Vagina (tissue), 2 donors: ENCODE measurements at places on chromosomes 12 and 14. TPM values are rescaled to one million over a fixed set of nuclear protein-coding genes. Genes with fewer than 3 reads are reported as not detected.

SLCO1B1 gene
- not detected for total RNA-seq

FBXO21 gene
- 62.4 TPM for total RNA-seq

RBP5 gene
- total RNA-seq = 3.7 TPM

SYCP3 gene
- not detected for total RNA-seq

SPIC gene
- total RNA-seq = not detected

GRCh38 chr12:109092497-109093021 lies 713 bp downstream of the ALKBH2 start:
- H3K27ac ChIP-seq = peak overlapping the region; percentile 69
- H3K36me3 ChIP-seq = peaks cover 33% of the 10 kb centered on the region
- H3K27me3 ChIP-seq = no peaks in the 10 kb centered on the region
- H3K4me1 ChIP-seq = peaks cover 33% of the 10 kb centered on the region
- DNase-seq = no peak
- H3K4me3 ChIP-seq = peak overlapping the region; percentile 58

GRCh38 chr14:88305528-88306322 lies 17.3 kb downstream of the KCNK10 start:
- no peaks in the 10 kb centered on the region for H3K4me1 ChIP-seq
- no peak overlapping the region for H3K27ac ChIP-seq

OVCH1 gene
- total RNA-seq = 0.25 TPM

KRT6B gene
- total RNA-seq = 184 TPM

GRCh38 chr12:116589581-116589980 lies 30.4 kb downstream of the MAP1LC3B2 start:
- DNase-seq = no peak
- no peaks in the 10 kb centered on the region for H3K27me3 ChIP-seq
- no peak overlapping the region for H3K4me3 ChIP-seq
- H3K27ac ChIP-seq = no peak overlapping the region
- peaks cover 28% of the 10 kb centered on the region for H3K4me1 ChIP-seq

DNA sequence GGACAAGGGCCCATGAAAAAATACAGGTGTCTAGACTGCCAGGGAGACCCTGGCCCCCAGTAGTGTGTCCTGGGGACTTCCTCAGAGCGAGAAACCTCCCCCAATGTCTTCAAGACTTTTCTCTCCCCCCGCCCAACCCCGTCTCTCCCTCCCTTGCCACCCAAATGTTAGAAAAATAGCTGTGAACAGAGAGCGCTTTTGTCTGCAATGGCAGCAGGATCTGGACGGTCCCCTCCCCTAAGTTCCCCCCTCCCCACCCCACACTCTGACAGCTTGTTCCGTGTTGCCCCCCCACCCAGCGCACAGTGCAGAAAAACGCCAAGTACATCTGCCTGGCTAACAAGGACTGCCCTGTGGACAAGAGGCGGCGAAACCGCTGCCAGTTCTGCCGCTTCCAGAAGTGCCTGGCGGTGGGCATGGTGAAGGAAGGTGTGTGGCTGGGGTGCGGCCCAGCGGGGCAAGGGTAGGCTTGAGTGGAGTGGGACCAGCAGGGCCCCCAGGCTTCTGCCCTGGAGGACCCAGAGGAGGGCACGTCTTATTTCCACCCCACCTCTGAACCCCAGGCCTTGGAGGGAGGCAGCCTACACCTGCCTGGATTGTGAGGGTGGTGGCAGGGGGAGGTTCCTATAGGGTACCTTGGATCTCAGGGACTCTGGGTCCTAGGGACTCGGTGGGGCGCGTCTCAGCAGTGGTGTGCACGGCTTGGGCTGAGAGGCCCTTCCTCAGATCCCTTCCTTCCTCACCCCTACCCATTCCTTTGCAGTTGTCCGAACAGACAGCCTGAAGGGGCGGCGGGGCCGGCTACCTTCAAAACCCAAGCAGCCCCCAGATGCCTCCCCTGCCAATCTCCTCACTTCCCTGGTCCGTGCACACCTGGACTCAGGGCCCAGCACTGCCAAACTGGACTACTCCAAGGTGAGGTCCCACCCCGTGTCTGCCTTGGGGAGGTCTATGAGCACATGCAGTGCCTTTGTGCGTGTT lies 4.8 kb downstream of the NR4A1 start:
- H3K4me3 ChIP-seq = no peak overlapping the region
- H3K4me1 ChIP-seq = peaks cover 14% of the 10 kb centered on the region
- DNase-seq = no peak
- no peaks in the 10 kb centered on the region for H3K36me3 ChIP-seq

DNA sequence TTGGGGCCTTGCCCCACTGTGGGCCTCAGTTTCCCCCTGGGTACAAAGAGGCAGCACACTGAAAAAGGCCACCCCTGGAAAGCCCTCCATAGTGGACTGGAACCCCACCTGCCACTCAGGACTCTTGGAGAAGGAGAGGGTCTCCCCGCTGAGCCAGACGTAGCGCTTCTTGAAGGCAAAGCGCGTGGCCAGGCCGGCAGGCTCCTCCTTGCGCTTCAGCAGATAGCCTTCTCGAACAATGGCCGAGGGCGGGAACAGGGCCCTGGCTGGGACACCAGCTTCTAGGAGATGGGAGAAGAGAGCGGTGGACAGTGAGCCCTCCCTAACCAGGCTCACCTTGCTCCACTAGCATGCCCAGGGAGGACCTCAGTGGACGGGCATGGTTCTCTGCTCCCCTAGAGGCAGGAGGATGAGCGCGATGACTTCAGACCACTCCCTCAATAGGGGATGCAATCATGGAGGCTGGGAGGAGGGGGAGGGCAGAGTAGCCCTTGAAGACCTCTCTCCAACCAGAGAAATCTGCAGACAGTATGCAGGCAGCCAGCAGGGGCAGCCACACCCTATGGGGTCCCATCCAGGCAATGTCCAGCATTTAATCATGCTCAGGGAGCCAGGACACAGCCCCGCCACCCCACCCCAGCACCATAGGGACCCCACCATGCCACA lies 29.8 kb downstream of the RASAL1 start:
- H3K27me3 ChIP-seq = no peaks in the 10 kb centered on the region
- no peak overlapping the region for H3K27ac ChIP-seq
- no peaks in the 10 kb centered on the region for H3K36me3 ChIP-seq
- no peak overlapping the region for H3K4me3 ChIP-seq
- DNase-seq = no peak

CYP46A1 gene
- total RNA-seq = 1.2 TPM

TPH2 gene
- not detected for total RNA-seq

GRCh38 chr12:2997989-2998670 lies 38.9 kb downstream of the TEAD4 start:
- peaks cover 5% of the 10 kb centered on the region for H3K4me1 ChIP-seq
- H3K27ac ChIP-seq = peak overlapping the region; percentile 24
- H3K27me3 ChIP-seq = no peaks in the 10 kb centered on the region
- no peaks in the 10 kb centered on the region for H3K36me3 ChIP-seq
- no peak overlapping the region for H3K4me3 ChIP-seq
- DNase-seq = no peak

GRCh38 chr14:20622816-20623291 lies 18.6 kb downstream of the OR6S1 start:
- H3K27me3 ChIP-seq = no peaks in the 10 kb centered on the region
- no peak for DNase-seq
- peaks cover 27% of the 10 kb centered on the region for H3K4me1 ChIP-seq
- no peak overlapping the region for H3K27ac ChIP-seq
- H3K4me3 ChIP-seq = peak overlapping the region; percentile 11

GRCh38 chr12:70463997-70464396 lies 97.9 kb downstream of the KCNMB4 start:
- no peaks in the 10 kb centered on the region for H3K36me3 ChIP-seq
- no peak for DNase-seq
- H3K27me3 ChIP-seq = no peaks in the 10 kb centered on the region
- H3K27ac ChIP-seq = no peak overlapping the region
- H3K4me3 ChIP-seq = no peak overlapping the region
- no peaks in the 10 kb centered on the region for H3K4me1 ChIP-seq

GRCh38 chr14:65860956-65861611 lies 448.6 kb downstream of the FUT8 start:
- no peak for DNase-seq
- H3K27ac ChIP-seq = no peak overlapping the region
- no peak overlapping the region for H3K4me3 ChIP-seq
- no peaks in the 10 kb centered on the region for H3K36me3 ChIP-seq
- no peaks in the 10 kb centered on the region for H3K4me1 ChIP-seq
- H3K27me3 ChIP-seq = no peaks in the 10 kb centered on the region

GRCh38 chr14:93939304-93940229 lies 12.4 kb downstream of the FAM181A start:
- peak overlapping the region; percentile 38 for H3K4me3 ChIP-seq
- DNase-seq = no peak
- H3K27me3 ChIP-seq = no peaks in the 10 kb centered on the region
- H3K27ac ChIP-seq = peak overlapping the region; percentile 4

NRXN3 gene
- 4.7 TPM for total RNA-seq

RASSF8 gene
- 68.5 TPM for total RNA-seq

KRT79 gene
- total RNA-seq = 1.7 TPM

ANO4 gene
- total RNA-seq = 0.74 TPM

DNA sequence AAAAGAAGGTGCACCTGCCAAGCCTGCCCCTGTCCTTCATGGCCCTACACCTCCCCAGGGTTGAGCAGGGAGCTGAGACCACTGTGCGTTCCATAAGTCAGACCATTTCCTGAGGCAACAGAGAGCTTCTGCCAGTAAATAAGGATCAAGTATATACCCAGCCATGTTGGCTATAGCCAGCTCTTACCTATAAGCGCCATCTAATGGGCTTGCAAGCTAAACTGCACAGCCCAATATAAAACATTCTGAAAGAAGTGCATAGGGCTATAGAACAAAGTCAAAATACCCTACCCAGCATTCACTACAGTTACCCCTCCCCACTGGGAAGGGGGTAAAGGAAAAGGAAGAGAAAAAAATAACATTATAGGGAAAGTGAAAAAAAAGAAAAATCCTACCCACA lies 59.3 kb upstream of the SCAF11 start:
- no peak overlapping the region for H3K4me3 ChIP-seq
- no peak overlapping the region for H3K27ac ChIP-seq
- no peaks in the 10 kb centered on the region for H3K36me3 ChIP-seq

TSPAN11 gene
- total RNA-seq = 2.5 TPM

DNA sequence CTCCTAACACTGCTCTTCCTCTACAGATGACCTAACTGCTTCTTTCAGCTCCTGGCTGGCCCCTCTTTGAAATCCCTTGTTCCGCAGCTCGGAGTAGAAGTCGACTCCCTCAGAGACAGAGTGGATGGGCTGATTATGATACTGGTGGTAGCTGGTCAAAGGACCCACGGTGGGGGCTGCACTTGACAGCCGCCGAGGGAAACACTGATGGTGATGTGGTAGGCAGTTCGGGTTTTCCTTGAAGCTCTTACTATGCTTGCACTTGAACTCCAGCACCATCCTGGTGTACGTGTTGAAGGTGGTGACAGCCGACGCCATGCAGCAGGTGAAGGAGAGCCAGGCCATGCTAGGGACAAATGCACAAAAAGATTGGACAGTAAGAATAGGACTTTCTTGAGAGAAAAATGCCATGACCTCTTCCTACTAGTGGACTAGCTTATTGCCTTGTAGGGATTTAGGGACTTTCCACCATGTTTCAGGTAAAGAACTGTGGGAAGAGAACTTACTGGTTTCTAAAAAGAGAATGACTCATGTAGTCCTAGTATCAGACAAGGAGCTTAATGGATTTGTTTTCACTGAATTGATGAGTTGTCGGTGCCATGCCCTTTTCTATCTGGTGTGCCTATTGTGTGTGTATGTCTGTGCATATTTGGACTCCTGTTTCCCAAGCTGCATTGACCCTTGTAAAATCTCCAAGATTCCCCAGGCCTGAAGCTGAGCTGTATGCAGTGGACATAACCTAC lies 18.4 kb downstream of the GSG1 start:
- H3K36me3 ChIP-seq = no peaks in the 10 kb centered on the region
- DNase-seq = no peak
- peaks cover 7% of the 10 kb centered on the region for H3K4me1 ChIP-seq
- H3K4me3 ChIP-seq = no peak overlapping the region
- no peaks in the 10 kb centered on the region for H3K27me3 ChIP-seq

LRRC43 gene
- total RNA-seq = not detected

GRCh38 chr12:85138833-85139232 lies 102.7 kb downstream of the LRRIQ1 start:
- DNase-seq = no peak
- H3K27me3 ChIP-seq = no peaks in the 10 kb centered on the region
- no peak overlapping the region for H3K27ac ChIP-seq
- no peak overlapping the region for H3K4me3 ChIP-seq

GRCh38 chr14:80587096-80587724 lies 354.3 kb downstream of the CEP128 start:
- H3K36me3 ChIP-seq = no peaks in the 10 kb centered on the region
- H3K4me1 ChIP-seq = peaks cover 12% of the 10 kb centered on the region
- no peaks in the 10 kb centered on the region for H3K27me3 ChIP-seq
- no peak for DNase-seq

GRCh38 chr12:124045671-124046455 lies 72.8 kb downstream of the ZNF664 start:
- H3K27me3 ChIP-seq = no peaks in the 10 kb centered on the region
- DNase-seq = no peak
- H3K4me3 ChIP-seq = no peak overlapping the region

DNA sequence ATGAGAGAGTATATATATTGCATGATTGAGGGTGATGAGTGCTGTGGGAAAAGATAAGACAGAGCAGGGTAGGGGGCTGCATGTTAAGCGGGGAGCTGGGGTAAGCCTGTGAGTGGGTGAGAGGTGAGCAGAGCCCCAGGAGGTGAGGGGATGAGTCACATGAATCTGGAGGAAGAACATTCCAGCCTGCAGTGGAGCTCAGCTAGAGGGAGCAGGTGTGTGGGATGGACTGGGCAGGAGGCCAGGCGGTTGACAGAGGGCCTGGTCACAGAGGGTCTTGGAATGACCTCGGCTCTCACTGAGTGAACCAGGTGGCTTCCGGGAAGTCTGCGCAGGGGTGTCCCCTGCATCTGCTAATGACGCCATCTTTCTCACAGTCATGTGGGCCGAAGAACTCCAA lies 44.4 kb downstream of the GIT2 start:
- H3K36me3 ChIP-seq = no peaks in the 10 kb centered on the region
- H3K27ac ChIP-seq = no peak overlapping the region
- no peak overlapping the region for H3K4me3 ChIP-seq
- DNase-seq = no peak
- H3K4me1 ChIP-seq = peaks cover 12% of the 10 kb centered on the region

- H3K4me1 ChIP-seq = peaks cover 57% of the 10 kb centered on the region
- peak overlapping the region; percentile 61 for H3K27ac ChIP-seq
- peaks cover 4% of the 10 kb centered on the region for H3K36me3 ChIP-seq
- no peak for DNase-seq
- H3K4me3 ChIP-seq = no peak overlapping the region
Observed at GRCh38 chr12:110314308-110314707, 33.3 kb downstream of the ATP2A2 start.
